ENCODE measurements at places on chromosomes 1 and 21. TPM values are rescaled to one million over a fixed set of nuclear protein-coding genes. Genes with fewer than 3 reads are reported as not detected.

GRCh38 chr1:1906185-1907097 is 8.6 kb upstream of the CALML6 start:
- peak; percentile 49 for DNase-seq

DNA sequence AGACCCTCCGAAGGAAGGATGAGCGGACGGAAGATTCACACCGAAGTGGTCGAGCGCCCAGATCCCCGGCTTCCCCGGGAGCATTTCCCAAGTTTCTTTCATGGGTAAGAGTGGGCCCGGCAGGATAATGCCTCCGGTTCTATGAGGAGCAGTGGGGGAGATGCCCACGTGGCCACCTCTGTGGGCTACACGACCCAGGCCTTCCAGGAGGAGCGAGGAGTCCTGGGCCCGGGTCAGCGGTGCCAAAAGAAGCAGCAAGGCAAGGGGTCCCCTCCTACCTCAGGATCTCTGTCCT is 7.9 kb upstream of the NBPF11 start:
- no peak for DNase-seq

DNA sequence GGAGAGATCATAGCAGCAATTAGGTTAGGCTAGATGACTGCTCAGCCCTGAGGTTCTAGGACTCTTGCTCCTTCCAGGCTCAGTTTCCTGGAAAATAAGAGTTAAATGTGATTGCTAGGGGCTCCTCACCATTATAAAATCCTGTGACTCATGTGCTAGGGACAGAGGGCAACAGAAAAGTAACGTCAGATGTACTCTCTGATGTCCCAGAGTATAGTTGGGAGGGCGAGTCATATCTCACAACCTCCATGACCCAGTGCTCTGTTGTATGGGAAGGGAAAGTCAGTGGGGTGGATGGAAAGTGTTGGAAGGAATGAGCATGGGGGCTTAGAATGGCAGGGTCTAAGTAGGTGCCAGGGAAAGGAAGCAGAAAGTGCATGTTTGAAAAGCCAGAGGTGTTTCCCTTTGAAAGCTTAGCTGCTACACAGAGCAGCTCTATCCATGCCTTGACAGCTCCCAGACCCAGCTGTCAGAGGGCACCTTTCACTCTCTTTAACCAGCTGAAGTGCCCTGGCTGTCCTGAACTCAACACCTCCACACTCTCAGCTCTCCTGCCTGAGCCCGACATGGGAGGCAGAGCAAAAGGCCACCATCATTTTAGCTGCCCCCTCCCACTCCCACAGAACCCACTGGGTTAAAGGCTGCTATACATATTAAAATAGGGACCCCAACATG is 11.6 kb downstream of the GJA5 start:
- DNase-seq, result no peak

DNA sequence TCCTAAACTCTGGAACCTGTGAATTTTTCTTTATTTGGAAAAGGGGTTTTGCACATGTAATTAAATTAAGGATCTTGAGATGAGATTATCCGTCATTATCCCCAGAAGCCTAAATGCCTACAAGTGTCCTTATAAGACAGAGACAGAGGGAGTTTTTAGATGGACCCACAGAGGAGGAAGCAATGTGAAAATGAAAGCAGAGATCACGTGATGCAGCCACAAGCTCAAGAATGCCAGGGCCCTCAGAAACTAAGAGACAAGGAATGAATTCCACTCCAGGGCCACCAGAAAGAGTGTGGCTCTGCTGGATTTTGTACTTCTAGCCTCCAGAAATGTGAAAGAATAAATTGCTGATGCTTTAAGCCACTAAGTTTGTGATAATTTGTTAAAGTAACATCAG is 183.6 kb upstream of the UBE2U start:
- DNase-seq, result no peak

DNA sequence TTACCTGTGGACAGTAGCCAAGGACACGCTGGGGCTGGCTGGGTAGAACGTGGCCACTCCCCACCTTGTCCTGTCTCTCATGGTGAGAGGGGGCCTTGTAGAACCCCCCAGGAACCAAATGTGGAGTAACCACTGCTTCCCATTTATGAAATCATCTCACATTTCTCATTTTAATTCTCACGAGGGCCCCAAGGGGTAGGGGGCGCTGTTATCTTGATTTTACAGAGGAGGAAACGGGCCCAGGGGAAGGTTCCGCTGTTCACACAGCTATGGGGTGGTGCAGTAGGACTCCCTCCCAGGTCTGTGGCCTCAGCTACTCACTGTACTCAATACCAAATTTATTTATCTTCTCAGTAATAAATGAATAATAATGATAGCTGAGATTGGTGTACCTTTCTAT is 5.5 kb downstream of the SMPDL3B start:
- no peak for DNase-seq

GRCh38 chr1:90780981-90781380 is 63.9 kb upstream of the BARHL2 start:
- DNase-seq, result no peak

GRCh38 chr1:31198150-31198549 is 41.5 kb downstream of the NKAIN1 start:
- no peak for DNase-seq

DNA sequence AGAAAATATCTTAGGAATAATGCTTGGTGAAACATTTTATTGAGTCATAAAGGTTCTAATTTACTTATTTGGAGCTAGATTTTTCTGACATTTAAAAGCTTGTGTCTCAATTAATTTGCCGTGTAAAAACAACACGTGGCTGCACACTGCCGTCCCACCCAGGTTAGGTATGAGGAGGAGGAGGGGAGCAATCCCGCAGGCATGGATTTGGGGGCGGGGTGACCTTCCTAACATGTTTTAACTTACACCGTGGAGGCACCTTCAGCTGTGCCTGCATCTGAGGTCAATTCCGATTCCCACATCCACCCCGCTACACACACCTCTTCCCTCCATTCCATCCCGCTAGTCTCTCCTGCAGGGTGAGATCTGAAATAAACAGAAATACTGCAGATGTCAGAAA is 28.5 kb upstream of the UMODL1 start:
- no peak for DNase-seq

- DNase-seq, result no peak
Observed at GRCh38 chr1:160797861-160798273, 1.9 kb downstream of the LY9 start.

DNA sequence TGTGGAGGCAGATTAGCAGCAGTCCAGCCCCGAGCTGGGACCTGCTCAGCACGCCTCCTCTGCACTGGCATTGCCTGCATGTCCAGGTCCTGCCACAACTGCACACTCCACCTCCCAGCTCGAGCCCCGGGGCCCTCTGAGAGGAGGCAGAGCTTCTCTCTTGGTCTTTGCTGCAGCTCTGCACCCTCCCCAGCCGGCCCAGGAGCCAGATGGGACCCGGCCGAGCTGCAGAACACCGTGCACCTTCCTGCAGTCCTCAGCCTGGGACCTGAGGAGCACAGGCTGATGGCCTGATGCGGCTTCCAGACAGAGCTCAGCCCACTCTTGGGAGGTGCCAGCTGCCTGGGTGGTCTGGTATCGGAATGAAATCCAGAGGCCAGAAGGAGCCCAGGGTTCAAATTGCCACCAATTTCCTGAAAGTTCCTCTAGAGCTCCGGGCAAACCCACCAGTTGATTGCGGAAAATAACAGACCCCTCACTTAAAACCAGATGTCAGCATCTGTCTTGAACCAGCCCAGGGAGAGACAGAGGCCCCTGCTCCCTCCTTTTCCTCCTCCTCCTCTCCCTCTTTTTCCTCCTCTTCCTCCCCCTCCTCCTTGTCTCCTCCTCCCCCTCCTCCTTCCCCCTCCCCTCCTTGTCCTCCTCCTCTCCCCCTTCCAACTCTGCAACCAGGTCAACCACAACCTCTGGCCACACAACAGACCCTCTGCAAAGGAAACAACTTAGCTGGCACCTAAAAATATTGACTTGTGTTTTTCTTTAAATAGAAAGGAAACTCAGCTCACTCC is 10.6 kb upstream of the SPSB1 start:
- no peak for DNase-seq

- DNase-seq, result no peak
Observed at GRCh38 chr1:65175171-65176055, 27.4 kb downstream of the AK4 start.

- no peak for DNase-seq
Observed at GRCh38 chr21:31426235-31426797, 82.3 kb upstream of the TIAM1 start.

DNA sequence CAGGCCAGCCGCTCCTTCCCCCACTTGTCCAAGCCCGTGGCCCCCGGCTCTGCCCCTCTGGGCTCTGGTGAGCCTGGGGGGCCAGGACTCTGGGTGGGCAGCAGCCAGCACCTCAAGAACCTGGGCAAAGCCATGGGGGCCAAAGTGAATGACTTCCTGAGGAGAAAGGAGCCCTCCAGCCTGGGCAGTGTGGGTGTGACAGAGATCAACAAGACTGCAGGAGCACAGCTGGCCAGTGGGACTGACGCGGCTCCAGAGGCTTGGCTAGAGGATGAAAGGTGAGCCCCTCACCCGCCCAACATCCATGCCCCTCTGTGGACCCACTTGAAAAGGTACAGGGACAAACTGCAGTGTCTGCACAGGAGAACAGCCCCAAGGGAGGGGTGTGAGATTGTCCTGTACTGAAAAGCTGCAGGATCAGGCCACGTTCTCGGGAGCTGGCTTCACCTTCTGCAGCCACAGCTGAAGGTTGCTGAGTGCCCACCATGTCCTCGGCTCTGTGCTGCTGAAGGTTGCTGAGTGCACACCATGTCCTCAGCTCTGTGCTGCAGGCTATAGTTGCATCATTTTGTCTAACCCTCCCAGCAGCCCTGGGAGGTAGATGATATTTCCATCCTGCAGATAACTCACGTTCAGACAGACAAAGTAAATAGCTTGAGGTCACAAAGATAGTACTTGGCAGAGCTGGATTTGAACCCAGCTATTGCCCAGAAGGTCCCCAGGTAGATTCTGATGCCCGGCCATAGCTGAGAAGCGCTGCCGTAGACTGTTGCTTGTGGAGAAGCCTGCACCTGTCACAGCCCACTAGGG is 618 bp downstream of the C1orf226 start:
- DNase-seq, result no peak

DNA sequence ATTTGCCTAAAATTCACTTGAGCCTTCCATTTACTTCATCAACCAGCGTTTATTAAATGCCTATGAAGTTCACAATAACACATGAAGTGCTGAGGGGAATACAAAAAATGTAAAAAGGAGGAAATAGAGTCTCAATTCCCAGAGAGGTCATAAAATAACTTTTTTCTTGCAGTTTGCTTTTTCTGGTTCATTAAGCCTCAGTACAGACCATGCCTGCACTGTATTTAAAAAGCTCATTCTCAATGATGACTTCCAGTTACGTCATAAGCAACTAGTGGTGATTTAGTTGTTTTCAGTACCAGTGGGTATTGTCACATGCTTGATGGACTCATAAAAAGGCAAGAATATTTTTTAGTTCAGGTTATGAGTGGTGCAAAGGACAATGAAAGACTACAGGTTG is 160.1 kb upstream of the UBE2U start:
- DNase-seq, result no peak

DNA sequence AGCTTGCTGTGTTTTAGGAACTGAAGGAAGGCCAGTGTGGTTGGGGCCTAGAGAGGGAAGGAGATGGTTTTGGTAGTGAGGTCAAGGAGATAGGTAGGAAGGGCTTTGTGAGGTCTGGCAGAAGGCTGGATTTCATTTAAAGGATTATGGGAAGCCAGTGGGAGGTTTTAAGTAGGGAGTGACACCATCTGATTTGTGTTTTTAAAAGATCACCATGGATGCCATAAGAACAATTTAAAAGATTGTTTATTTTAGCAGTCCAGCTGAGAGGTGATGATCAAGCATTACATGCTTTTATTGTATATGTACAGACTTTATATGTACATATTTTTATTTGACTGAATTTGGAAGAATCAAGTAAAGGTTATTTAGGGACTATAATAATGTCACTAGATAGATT is 26.4 kb downstream of the RGL1 start:
- no peak for DNase-seq

- DNase-seq, result no peak
Observed at GRCh38 chr1:145782272-145783099, 41.4 kb downstream of the RNF115 start.

- DNase-seq, result no peak
Observed at GRCh38 chr1:116806671-116807070, 52.4 kb downstream of the CD2 start.

DNA sequence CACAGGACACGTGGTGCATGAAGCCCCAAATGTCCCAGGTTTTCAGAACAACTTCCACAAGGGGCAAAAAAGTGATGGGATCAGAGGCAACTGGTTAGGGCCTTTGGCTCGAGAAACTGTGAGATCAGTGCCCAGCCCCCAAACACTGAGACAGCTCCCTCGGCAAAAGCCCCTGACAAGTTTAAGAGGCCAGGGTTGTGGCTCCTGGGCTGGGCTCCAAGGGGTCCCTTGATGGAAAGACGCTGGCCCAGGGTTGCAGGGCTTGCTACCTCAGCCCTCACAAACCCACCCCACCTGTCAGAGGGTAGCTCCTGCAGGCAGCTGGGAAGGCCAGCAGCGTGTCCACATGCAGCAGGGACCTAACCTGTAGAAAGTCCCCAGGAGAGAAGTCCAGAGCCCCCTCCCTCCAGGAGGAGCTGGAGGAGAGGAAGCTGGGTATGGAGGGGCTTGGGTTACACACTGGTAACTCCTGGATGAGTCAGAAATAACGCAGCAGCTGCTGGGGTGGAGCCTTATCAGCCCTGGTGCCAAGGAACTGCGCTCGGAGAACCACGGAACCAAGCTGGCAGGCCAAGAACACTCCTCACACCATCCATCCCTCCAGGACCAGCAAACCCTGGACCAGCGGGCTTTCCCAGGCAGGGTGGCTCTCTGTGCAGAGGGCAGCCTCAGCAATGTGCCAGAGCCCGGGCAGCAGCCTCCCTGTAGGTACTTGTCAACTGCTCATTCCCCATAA is 37.5 kb downstream of the CTNNBIP1 start:
- DNase-seq, result no peak

GRCh38 chr1:110065841-110066240 is 4.6 kb downstream of the ALX3 start:
- no peak for DNase-seq

- DNase-seq, result no peak
Observed at GRCh38 chr1:107689159-107689558, 275.8 kb downstream of the VAV3 start.

DNA sequence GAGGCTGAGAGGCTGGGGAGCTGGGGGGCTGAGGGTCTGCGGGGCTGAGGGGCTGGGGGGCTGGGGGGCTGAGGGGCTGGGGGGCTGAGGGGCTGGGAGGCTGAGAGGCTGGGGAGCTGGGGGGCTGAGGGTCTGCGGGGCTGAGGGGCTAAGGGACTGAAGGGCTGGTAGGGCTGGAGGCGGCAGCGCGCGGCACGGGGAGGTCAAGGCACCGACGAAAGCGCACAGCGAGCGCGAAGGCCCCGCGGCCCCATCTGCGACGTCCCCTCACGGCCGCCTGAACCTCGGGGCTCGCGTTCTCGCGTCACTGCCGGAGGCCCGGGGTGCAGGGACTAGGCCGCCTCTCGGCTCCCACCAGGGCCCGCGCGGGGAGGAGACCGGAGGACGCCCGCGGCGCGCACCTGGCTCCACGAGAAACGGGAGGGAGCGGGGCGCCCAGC is 356 bp downstream of the INTS11 start:
- no peak for DNase-seq

GRCh38 chr1:210499956-210500355 is 171.3 kb downstream of the HHAT start:
- no peak for DNase-seq

The FCRLB gene
- 3.6 TPM for total RNA-seq

The PRKAA2 gene
- total RNA-seq, result 19.5 TPM

The TXNDC12 gene
- total RNA-seq, result 20.5 TPM

The LAD1 gene
- 12.6 TPM for total RNA-seq

The GJA8 gene
- total RNA-seq, result not detected

The LAMC1 gene
- total RNA-seq, result 279 TPM

The LRRC3 gene
- total RNA-seq, result 1.5 TPM

The KRTAP22-2 gene
- total RNA-seq, result not detected

The MROH9 gene
- not detected for total RNA-seq

The TRIM63 gene
- total RNA-seq, result 1.8 TPM

The PAFAH2 gene
- total RNA-seq, result 10.0 TPM

The FCAMR gene
- total RNA-seq, result not detected

The S100B gene
- 31.9 TPM for total RNA-seq

The LCA5L gene
- 1.1 TPM for total RNA-seq
